ENCODE measurements at places on chromosomes 7 and 10. TPM values are rescaled to one million over a fixed set of nuclear protein-coding genes. Genes with fewer than 3 reads are reported as not detected.

EIF5AL1 gene
- 0.30 TPM for total RNA-seq

PHKG1 gene
- 8.9 TPM for total RNA-seq

MYL10 gene
- 3.2 TPM for total RNA-seq

IGFBP1 gene
- total RNA-seq: 0.10 TPM

CUL1 gene
- 36.7 TPM for total RNA-seq

CFAP43 gene
- 1.6 TPM for total RNA-seq
